ENCODE measurements at places on chromosomes 7 and 10.

- DNase-seq: peak; percentile 75
Measured at GRCh38 chr10:103554488-103555324, 61.2 kb downstream of the NEURL1 start.

- no peak for DNase-seq
Measured at GRCh38 chr10:124180947-124181549, 87.7 kb upstream of the CHST15 start.

- no peak for DNase-seq
Measured at GRCh38 chr7:50554431-50555322, 10.5 kb downstream of the DDC start.

DNA sequence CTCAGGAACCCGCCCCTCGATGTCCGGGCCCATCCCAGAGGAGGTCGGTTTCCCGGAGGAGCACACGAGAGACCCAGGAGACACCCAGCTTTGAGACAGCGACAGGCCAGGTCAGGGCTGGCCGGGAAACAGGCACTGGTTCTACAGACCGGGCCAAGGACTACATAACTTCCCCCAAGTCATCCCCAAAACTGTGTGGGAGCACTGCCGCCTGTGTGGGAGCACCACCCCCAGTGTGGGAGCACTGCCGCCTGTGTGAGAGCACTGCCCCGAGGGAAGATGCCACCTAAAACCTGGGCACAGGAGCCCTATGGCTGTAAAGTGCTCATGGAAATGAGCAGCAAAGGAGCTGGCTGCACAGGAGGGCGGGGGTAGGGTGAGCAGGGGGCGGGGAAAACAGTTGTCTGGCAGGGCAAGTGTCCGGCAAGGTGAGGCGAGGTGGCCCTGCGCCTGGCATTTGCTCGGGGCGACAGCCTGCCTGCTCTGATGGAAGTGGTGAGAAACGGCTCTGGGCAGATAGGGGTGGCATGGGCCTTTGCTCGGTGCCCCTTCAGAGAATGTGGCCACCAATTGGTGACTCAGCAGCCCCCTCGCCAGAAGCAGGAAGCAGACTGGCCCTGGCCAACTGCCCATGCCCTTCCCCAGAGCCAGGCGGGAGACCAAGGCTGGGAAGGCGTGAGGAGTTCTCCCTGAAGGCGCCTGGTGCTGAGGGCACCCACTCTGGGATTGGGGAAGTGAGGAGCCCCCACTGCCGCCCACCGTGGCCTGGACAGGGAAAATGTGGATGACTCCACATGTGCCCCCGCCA lies 26.2 kb downstream of the PAPOLB start:
- DNase-seq: no peak

- DNase-seq: peak; percentile 50
Measured at GRCh38 chr10:72503241-72503640, 122.6 kb downstream of the MICU1 start.

- DNase-seq: no peak
Measured at GRCh38 chr10:122264436-122264835, 6.7 kb upstream of the BTBD16 start.

- peak; percentile 52 for DNase-seq
Measured at GRCh38 chr10:108180878-108181277, 1016.4 kb upstream of the SORCS1 start.

DNA sequence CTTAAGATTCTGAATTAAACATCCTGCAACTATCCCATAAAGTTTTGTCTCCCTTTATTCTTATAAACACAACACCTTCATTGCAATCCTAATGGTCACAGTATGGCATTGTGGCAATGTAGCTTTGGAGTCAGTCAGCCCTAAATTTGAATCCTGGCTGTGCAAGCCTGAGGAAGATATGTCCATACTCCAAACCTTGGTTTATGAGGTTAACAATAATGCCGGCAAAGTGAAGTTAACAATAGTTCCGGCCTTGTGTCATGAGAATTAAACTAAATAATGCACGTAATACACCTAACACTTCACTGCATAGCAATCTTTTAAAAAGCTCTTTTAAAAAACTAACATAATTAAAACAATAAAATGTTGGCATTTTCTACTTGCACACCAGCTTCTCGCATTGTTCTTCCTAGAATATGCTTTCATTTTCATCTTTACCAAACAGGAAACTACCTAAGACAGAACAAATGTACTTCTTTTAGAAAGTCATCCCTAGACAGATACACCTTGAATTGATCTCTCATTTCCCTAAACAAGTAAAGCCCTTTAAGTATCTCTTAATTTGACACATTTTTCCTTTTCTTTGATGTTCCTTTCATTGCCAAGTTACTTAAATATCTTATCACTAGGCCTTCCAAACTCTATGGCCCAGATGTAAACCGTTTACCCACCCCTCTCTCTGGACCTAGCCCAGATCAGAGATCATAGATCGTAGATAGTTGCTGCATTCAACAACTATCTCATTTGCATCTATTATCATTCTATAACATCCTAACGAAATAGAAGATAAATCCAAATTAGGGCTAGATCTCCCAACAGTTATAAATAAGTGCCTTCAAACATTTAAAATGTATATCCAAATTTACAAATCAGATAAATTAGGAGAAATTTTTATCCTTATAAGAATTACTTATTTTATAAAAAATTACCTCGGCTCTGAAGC lies 66.7 kb downstream of the CREB3L2 start:
- no peak for DNase-seq

DNA sequence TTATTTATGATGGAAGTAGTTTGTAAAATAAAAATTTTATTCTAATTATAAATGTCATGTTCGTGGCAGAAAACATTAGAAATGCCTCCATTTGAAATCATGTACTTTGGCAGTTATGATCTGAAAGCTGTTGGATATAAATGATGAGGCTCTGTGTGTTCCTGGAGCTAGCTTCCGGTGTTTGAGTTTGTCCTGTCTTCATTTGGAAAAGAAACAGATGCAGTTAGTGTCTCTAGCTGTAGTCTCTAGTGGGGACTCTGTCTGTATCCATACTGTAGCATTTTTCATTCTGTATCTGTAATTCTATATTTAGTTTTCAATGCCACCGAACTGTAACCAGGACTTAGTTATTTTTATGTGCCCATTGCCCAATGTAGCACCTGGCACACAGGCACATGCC lies 197.0 kb upstream of the FZD1 start:
- DNase-seq: no peak

DNA sequence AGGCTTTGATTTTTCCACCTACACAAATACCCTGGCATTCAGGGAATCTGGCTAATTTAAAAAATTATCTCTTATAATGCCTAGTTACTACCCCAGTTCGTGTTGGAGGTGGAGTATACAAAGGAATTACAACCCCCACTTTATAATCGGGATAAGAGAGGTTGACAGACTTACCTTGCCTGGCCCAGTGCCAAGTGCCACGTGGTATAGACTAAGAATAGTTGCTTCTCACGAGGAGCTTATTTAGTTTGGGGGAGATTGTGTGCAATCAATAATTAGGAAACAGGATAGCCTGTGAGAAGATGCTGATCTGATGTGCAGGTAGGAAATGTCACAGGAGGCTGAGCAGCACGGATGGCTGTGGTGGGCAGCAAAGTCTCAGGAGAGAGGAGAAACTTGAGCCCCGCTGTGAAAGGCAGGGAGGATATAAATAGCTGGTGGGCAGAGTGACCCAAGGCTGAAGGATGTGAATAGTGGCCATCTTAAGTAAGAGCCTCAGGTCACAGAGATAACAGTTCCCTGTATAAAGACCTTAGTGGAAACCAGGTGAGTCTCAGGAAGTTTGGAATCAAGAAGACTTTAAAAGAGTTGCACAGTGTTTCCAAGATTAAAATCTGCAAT lies 11.3 kb upstream of the ATXN7L1 start:
- DNase-seq: no peak

GRCh38 chr7:150466477-150466876 lies 16.0 kb downstream of the GIMAP8 start:
- no peak for DNase-seq

DNA sequence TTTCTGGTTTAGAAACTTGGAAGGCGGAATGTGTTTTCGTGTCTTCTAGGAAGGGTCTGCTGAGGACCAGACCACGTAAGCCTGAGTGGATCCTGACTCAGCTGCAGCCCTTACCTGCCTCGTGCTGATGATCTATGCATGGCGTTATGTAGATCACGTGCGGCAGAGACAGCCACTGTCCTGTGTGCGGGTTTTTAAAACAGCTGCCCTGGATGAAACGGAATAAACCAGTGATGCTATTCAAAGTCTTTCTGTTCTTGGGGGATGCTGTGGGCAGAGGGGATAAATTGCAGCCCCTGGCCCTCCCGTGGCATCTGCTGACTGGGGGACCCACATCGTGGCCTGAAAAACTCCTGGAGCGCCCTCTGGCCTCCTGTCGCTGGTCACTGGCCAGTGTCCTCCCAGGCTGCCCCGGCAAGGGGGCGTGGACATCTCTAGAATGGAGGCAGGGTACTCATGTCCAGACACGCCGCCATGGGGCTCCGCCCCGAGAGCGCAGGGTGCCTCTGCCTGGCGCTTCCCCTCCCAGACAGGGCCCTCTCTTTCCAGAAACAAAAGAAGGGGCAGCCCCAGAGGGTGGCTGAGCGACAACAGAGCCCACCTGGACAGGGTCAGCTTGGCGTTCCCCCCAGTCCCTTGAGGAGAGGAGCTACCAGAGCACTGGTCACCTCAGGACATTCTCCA lies 13.2 kb downstream of the ALKBH4 start:
- DNase-seq: no peak

- DNase-seq: peak; percentile 43
Measured at GRCh38 chr7:22565315-22565811, 65.4 kb upstream of the STEAP1B start.

GRCh38 chr10:1153251-1153763 lies 97.1 kb downstream of the WDR37 start:
- DNase-seq: no peak

DNA sequence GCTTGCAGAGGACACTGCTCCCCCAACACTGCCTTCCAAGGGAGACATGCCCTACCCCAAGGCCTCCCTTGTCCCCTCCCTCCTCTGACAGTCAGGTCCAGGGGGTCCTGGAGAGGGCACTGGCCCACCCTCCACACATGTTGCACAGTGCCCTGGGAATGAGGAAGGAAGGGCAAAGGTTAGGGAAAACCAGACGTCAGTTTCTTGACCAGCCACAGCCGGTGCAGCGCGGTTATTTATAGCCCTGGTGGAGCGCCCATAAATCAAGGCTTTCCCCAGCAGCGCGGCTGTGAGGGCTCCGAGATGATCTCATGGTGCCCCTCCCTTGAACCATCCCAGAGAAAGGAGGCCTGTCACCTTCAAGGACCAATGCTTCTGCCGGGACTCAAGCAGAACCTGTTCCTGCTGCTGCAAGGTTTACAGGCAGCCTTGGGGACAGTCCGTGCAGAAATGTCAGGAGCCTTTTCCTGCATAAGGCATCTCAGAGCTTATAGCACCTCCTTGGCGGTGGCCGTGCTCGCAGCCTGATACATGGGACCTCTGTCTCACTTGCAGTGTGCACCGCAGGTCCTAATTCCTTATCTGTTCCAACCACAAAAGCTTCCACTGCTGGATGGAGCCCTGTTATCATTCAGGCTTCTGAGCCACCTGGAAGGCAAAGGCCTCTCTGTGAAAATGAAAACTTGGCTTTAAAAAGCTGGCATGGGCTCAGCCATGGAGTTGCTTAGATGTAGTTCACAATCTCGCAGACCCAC lies 127.3 kb downstream of the LHPP start:
- DNase-seq: no peak

- DNase-seq: no peak
Measured at GRCh38 chr10:48903151-48903550, 36.5 kb downstream of the LRRC18 start.

- no peak for DNase-seq
Measured at GRCh38 chr7:17315974-17316373, 17.5 kb downstream of the AHR start.
